ENCODE measurements at places on chromosomes 4 and X.
A peak's percentile ranks its signal among the peaks of the same experiment; 100 is the strongest.

- no peak for DNase-seq
Observed at GRCh38 chr4:73080789-73081188, 11.3 kb upstream of the COX18 start.

DNA sequence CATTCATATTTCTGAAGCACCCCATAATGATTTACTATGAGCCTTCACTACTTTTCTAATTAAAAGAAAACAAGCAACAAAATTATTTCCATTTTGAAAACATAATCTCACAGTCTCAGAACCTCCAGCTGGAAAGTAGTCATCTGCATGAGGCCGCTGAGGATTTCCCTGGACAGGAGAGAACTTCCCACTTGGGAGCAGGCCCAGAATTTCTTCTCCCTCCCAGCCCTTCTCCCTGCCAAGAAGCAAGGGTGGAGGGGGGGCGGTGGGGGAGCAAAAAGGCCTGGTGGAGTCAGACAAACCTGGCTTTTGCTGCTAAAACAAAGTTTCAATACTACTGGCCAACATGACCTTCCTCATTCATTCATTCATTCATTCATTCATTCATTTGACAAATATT, 167.3 kb downstream of the PJA1 start:
- DNase-seq = no peak

- no peak for DNase-seq
Observed at GRCh38 chr4:21092531-21092930, 392.3 kb downstream of the PACRGL start.

- no peak for DNase-seq
Observed at GRCh38 chr4:42655921-42656678, 805 bp downstream of the ATP8A1 start.

DNA sequence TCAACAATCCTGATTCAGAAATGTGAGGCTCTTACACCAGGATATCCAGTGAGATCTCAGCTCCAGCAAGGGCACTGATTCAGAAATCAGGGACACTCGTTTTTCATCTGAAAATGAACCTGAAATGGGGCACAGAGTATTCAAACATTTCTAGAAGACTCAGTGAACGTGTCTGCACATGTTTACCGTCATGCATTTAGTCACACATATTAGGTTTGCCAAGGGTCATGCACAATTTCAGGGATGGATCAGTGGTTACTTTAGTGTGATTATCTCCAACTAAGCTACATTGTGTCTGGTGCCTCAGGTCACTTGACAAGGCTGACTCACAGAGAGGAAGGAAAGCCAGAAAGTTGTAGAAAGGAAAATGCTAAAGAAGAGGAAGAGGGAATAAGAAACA, 33.6 kb upstream of the SPANXN2 start:
- no peak for DNase-seq

- DNase-seq = no peak
Observed at GRCh38 chrX:13491061-13491460, 78.3 kb upstream of the EGFL6 start.

DNA sequence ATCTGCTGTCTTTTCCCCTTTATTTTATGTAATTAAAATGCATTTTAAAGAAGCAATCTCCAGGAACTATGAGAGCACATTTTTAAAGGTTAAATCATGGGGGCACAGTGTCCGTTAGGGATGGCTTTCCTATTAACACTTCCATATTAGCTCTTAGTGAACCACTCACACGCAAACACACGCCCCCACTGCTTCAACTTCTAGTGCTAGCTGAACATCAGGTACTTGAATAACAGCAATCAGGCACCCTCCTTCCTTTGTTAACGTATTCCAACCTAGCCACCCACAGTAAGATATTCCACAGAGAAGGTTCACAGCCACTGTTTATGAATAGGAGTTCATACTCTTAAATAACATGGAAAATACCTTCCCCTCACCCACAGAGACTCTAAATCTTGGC, 9.3 kb downstream of the TMEM255A start:
- DNase-seq = no peak

GRCh38 chr4:105474099-105474518, 247 bp upstream of the PPA2 start:
- no peak for DNase-seq

- DNase-seq = no peak
Observed at GRCh38 chr4:118587946-118588345, 97.2 kb upstream of the METTL14 start.

DNA sequence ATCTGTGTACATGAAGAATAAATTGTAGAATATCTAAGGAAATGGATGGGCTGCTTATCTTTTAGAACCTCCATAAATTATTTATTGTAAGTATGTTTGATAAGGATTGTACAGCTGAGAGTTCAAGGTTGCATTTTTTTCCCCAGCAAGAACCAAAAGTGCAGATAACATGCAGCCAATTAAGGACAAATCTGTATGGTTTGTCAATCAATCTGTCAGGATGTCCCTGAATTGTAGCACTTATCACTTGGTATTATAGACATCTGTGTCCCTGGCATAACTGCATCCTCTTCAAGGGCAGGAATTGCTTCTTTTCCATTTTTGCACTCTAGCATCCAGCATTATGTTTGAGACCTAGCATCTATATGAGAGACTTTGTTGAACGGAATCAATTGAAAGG, 95.4 kb upstream of the IGFBP7 start:
- DNase-seq = no peak

GRCh38 chrX:24168807-24169206, 19.3 kb downstream of the ZFX start:
- DNase-seq = no peak

GRCh38 chrX:18354369-18355223, at the start of gene SCML2:
Gene SCML2, minus strand, starts transcription at chrX:18354688. Its CDS starts 20,617 bp downstream, at chrX:18334071.
- DNase-seq = no peak

DNA sequence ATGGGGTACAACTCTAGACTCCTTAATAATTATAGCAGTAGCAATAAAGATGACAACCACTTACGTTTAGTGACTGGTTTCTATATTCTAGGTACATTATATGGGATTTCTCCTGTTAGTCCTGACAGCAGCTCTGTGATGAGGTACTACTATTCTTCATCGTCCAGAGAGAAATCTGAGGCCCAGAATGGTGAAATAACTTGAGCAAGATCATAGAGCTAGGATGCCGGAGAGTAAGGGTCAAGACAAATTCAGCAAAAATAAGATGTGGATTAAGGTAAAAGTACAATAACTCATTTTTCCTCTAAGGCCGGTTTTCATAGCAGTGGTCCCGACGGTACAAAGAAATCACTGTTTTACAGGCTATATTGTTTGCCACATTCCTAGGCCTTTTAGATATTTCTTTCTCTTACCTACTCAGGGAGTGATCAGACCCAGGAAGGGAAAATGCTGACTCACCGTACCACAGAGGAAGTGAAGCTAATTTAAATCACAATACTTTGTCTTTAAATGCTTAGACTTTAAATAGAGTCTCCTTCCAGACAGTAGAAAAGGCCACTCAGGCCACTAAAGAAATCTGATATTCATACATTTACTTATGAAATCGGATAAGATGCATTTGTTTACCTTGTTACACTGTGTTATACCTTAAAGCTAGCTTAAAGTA, 2023.0 kb upstream of the AGA start:
- DNase-seq = no peak

GRCh38 chrX:13223868-13224567, 95.8 kb downstream of the ATXN3L start:
- peak; percentile 16 for DNase-seq

GRCh38 chr4:15340902-15341732, 86.7 kb upstream of the C1QTNF7 start:
- no peak for DNase-seq

GRCh38 chrX:82765811-82766210, 742.3 kb upstream of the POU3F4 start:
- no peak for DNase-seq

DNA sequence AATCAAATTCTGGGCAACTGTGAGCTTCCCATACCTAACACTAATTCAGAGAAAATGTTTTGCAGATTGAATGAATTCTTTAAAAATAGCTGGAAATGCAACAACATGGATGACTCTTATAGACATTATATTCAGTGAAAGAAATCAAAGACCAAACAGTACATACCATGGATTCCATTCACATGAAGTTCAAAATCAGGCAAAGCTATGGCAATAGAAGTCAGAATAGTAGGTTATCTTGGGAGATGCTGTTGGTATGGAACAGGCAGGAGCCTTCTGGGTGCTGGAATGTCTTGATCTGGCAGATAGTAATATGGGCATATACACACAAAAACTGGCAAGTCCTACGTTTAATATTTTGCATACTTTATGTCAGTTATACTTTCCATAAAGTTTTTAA, 25.5 kb upstream of the CBLL2 start:
- DNase-seq = no peak

GRCh38 chr4:79598801-79599200, 190.8 kb upstream of the GK2 start:
- no peak for DNase-seq

DNA sequence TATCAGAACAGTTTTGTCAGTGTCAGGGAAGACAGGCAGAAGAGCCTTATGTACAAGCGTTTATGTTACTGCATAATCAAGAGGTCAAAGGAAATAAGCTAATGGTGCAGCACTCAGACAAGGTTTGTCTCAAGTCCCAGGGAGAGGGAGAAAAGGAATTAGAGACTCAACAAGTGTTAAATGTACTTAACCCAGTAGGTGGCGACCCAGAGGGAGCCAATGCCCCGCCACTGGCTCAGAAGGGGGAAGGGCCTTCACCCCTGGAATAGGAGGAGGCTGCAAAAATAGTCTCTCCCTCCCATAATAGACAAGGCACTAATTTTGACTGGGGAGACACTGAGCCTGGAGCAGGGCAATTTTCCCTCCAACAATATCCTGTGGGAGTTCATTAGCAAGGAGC, 14.1 kb upstream of the PAPSS1 start:
- no peak for DNase-seq

DNA sequence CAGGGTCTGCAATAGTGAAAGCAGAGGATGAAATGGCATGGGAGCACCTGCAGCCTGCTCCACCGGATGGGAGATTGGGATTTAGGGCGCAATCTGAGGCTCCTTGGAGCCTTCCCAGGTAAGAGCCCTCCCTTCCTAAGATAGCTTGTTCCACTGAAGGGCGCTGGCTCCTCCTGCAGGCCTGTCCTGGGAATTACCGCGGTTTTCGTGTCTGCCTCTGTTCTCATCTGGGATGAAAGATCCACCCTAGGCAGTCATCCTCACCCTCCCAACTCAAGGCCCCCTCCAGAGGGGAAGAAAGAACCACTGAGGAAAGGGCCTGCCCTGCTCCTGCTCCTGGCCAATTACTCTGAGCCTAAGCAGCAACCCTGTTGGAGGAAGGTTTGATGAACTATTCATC, 547.5 kb downstream of the SMARCA1 start:
- DNase-seq = peak; percentile 2

- DNase-seq = peak; percentile 34
Observed at GRCh38 chr4:174764105-174764729, 64.8 kb downstream of the GLRA3 start.

DNA sequence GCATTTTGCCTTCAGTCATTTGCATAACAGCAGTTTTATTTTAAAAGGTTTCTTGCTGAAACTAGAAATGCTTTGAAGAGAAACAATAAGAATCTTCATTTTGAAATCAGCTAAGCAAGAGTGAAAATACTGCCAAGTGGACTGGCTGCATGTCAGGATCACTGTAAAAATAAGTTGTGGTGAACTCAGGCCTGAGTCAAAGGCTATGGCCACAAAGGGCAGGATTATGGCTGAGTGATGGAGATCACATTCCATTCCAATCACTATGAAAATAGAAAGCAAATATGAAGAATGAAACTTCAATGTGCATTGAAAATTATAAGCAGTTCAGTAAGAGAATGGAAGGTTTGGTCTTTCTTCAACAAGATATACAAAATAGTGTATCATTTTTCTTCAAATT, 224.5 kb downstream of the PCDH18 start:
- no peak for DNase-seq

GRCh38 chrX:145524931-145525330, 277.6 kb downstream of the SPANXN1 start:
- DNase-seq = no peak

DNA sequence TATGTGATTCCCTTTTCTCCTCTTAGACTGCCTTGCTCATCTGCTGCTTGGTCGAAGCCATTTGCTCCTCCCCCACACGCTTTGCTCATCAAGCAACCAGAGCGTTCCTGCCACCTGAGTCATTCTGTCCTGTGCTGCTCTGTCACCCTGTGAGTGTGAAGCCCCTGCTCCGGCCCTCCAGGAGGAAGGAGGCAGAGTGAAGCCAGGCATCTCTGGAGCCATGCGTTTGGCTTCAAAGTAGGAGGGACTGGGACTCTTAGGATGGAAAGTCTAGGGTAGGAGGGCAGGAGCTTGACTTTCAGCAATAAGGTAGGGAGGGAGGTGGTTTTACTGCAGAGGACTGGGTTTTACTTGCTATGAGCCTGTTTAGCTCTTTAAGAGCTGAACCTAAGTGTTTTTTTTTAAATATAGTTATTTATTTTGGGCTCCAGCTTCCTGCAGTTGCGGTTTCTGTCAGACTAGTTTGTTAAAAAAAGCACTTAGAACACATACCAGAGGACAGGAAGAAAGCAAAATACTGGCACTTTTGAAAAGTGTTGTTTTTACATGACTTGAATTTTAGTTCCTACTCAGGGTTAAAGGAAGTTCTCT, 63.6 kb downstream of the SPINK2 start:
- no peak for DNase-seq

GRCh38 chr4:158581161-158581560, 59.5 kb downstream of the RXFP1 start:
- no peak for DNase-seq

GRCh38 chr4:158714937-158715336, 8.3 kb downstream of the PPID start:
- no peak for DNase-seq

GRCh38 chrX:133988010-133988409, 2.6 kb upstream of the GPC3 start:
- DNase-seq = no peak

GRCh38 chr4:153789741-153790499, 1.0 kb upstream of the SFRP2 start:
- no peak for DNase-seq

GRCh38 chrX:11890836-11891514, 132.9 kb downstream of the MSL3 start:
- DNase-seq = no peak

- no peak for DNase-seq
Observed at GRCh38 chr4:121784401-121784800, 16.7 kb upstream of the EXOSC9 start.

GRCh38 chrX:113929004-113929403, 654.9 kb upstream of the HTR2C start:
- peak; percentile 20 for DNase-seq

- DNase-seq = no peak
Observed at GRCh38 chr4:72286185-72286584, 254.4 kb downstream of the NPFFR2 start.

DNA sequence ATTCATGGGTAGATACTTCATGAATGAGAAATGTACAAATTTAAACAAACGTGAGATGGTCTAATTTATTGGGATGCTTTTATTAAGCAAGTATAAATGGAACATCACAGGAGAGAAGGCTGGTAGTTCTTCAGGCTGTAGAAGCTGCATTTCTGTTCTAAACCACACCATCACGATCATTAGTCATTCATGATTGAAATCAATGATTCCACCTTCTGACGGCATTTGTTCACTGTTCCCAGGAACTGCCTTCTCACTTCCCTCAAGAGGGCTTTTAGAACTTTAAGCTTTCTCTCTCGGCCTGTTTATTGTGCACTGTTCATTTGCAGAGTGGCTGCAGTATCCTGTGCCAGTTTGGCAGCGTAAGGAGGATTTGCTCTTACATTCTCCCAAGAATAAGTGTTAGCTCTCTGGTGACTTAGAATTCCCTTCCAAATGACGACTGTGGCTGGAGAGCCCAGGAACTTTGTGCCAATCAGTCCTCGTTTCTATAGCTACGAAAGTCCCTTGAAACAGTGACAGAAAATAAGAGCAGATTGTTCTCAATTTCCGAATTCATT, 54.7 kb downstream of the MFAP3L start:
- no peak for DNase-seq

- no peak for DNase-seq
Observed at GRCh38 chr4:33831442-33832066, 2412.8 kb downstream of the ARAP2 start.
